Naive thymus-derived CD4-positive, alpha-beta T cell (primary cell): ENCODE measurements at places on chromosomes 4 and X. TPM values are rescaled to one million over a fixed set of nuclear protein-coding genes. Genes with fewer than 3 reads are reported as not detected.

USP26 gene
- not detected in 2 replicates for total RNA-seq

TSR2 gene
- 41.7 TPM for total RNA-seq

DIPK2B gene
- total RNA-seq = not detected

AR gene
- 0.03 TPM for total RNA-seq

BEND2 gene
- not detected in 2 replicates for total RNA-seq

NHS gene
- total RNA-seq = 0.05 TPM

ALPK1 gene
- total RNA-seq = 18.8 TPM

MUC7 gene
- total RNA-seq = not detected

TMEM47 gene
- total RNA-seq = not detected in 2 replicates

XAGE1A gene
- total RNA-seq = not detected

HTRA3 gene
- not detected for total RNA-seq

ZAR1 gene
- total RNA-seq = not detected

SMIM43 gene
- not detected for total RNA-seq

F11 gene
- total RNA-seq = 0.64 TPM

DNA sequence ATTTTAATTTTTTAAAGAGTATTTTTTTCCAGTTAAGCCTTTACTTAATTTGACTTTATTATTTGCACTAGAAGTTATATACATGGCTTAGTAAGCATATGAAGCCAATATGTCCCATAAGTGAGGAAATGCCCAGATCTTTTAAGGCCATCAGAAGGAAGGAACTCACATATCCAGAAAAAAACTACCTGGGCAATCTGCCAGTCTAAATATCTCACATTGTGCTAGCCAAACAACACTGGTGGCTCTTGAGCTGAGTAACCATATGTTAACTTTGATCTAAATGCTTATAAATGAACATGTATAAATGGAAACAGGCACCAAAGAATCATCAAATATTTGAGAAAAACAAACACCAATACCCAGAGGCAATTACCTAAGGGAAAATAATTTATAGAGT lies 138.6 kb upstream of the APOOL start:
- no peak for DNase-seq
- H3K4me1 ChIP-seq = no peaks in the 10 kb centered on the region
- H3K4me3 ChIP-seq = no peak overlapping the region
- no peaks in the 10 kb centered on the region for H3K36me3 ChIP-seq
- H3K27ac ChIP-seq = no peak overlapping the region
- no peaks in the 10 kb centered on the region for H3K27me3 ChIP-seq

- H3K27me3 ChIP-seq = no peaks in the 10 kb centered on the region
- no peak overlapping the region for H3K27ac ChIP-seq
- H3K4me1 ChIP-seq = no peaks in the 10 kb centered on the region
- no peaks in the 10 kb centered on the region for H3K36me3 ChIP-seq
- no peak overlapping the region for H3K4me3 ChIP-seq
- DNase-seq = no peak
Measured at GRCh38 chr4:122909683-122910082, 12.7 kb downstream of the NUDT6 start.

DNA sequence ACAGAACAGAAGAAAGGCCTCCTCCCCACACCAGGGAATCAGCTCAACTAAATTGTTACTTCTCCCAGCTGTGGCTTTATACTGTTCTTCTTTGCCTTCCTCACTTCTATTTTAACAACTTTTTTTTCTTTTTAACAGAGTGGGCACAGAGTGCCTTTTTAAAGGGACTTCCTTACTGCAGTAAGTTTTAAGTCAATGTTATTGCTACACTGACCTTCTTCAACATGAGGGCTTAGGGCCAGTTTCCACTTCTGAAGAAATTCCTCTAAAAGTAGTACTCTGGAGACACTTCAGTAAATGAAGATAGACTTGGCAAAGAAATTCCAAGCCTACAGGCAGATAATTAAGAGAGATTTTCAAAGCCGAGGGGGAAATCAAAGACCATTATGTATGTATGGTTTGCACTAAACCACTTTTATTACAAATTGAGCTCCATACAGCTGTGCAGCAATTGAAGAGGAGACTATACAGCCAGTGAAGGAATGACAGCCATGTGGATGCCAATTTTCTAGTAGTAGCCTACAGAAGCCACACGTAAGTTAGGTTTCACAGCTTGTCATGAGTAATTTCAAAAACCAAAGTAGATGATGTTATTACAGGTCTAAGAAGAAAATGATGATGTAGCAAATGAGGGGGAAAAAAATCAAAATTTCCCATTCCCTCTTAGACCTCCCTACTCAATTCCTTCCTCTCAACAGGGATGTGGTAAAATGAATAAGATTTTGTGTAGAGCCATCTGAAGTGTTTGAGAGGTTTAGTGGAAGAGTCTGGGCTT lies 36.9 kb upstream of the RASGEF1B start:
- no peaks in the 10 kb centered on the region for H3K36me3 ChIP-seq
- H3K27ac ChIP-seq = no peak overlapping the region
- no peak overlapping the region for H3K4me3 ChIP-seq
- peaks cover 10% of the 10 kb centered on the region for H3K4me1 ChIP-seq

- no peak for DNase-seq
- no peak overlapping the region for H3K27ac ChIP-seq
Measured at GRCh38 chr4:115424852-115425251, 311.4 kb upstream of the NDST4 start.

- DNase-seq = no peak
- no peaks in the 10 kb centered on the region for H3K27me3 ChIP-seq
- H3K4me3 ChIP-seq = peak overlapping the region; percentile 62
- H3K27ac ChIP-seq = peak overlapping the region; percentile 91
- H3K36me3 ChIP-seq = peaks cover 5% of the 10 kb centered on the region
Measured at GRCh38 chr4:99947608-99948007, 1.2 kb upstream of the DNAJB14 start.

DNA sequence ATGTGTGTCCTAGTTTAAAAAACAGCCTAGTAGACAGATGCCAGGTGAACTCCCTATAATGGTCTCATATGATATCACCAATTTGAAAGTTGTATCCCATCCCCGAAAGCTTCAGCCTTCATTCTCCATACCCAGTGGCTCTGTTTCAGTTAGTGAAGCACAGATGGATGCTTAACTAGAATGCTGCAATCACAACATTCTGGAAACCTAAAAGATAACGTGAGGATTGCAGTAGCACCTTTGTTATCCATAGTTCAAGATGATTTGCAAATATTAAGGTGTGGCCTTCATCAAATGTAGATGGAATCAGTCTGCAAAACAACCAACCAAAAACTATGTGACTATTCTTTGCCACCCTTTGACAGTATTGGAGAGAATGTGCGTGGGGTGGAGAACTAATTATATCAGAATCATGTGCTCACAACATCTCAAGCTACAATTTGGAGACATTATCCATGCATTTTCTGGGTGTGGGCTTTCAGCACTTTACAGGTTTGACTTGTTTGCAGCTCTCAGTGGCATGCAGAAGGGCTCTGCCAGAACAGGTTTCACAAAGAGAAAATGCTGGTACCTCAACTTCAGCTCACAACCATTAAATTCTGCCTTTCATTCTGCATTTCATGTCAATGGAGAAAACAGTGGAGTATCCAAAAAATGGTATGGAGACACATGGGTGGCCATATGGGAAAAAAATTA lies 18.3 kb upstream of the PPID start:
- no peak overlapping the region for H3K27ac ChIP-seq
- no peaks in the 10 kb centered on the region for H3K27me3 ChIP-seq
- no peaks in the 10 kb centered on the region for H3K4me1 ChIP-seq

- H3K4me1 ChIP-seq = no peaks in the 10 kb centered on the region
- no peaks in the 10 kb centered on the region for H3K27me3 ChIP-seq
- H3K36me3 ChIP-seq = no peaks in the 10 kb centered on the region
- no peak overlapping the region for H3K27ac ChIP-seq
Measured at GRCh38 chr4:183355405-183355804, 33.2 kb upstream of the CLDN24 start.

- H3K27me3 ChIP-seq = no peaks in the 10 kb centered on the region
- no peaks in the 10 kb centered on the region for H3K4me1 ChIP-seq
- H3K4me3 ChIP-seq = no peak overlapping the region
- H3K36me3 ChIP-seq = no peaks in the 10 kb centered on the region
Measured at GRCh38 chr4:175146799-175147198, 228.6 kb downstream of the ADAM29 start.

- no peaks in the 10 kb centered on the region for H3K27me3 ChIP-seq
- H3K4me3 ChIP-seq = no peak overlapping the region
- no peaks in the 10 kb centered on the region for H3K36me3 ChIP-seq
- H3K4me1 ChIP-seq = no peaks in the 10 kb centered on the region
Measured at GRCh38 chr4:47155919-47156318, 124.6 kb downstream of the GABRB1 start.

DNA sequence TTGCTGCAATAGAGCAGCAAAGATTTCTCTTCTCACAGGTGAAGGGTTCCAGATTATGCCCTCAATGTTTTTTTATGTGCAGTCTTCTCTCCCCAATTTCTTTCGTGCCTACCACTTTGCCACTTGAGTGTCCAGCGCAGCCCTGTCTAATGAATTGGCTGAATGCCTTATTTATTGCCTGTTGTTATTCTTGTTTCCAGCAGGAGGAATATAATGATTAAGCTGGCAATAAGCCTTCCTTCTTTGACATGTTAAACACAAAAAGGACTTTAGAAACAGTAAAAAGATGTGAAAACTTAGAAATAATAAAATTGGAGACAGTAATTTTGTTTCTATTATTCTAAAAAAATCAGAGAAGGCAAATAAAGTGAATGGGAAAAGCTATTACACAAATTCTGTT lies 34.6 kb upstream of the FRAS1 start:
- no peaks in the 10 kb centered on the region for H3K36me3 ChIP-seq
- H3K27ac ChIP-seq = no peak overlapping the region
- no peaks in the 10 kb centered on the region for H3K4me1 ChIP-seq

DNA sequence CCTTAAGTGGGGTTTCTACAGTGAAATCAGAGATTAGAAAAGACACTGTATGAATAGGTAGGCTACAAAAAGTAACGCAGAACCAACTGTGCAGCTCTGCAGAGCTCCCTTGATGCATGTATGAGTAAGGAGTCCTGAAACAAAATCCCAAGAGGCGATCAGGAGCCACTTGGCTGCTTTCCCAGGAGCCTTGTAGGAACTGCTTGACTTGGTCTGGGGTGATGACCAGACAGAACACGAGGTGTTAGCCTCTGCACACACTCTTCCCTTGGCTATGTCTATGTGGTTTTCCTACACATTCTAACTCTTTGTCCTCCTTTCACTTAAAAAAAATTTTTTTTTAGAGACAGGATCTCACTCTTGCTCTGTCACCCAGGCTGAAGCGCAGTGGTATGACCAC lies 22.8 kb upstream of the AP1S2 start:
- no peak overlapping the region for H3K4me3 ChIP-seq
- H3K4me1 ChIP-seq = no peaks in the 10 kb centered on the region
- no peak for DNase-seq
- no peak overlapping the region for H3K27ac ChIP-seq
- no peaks in the 10 kb centered on the region for H3K27me3 ChIP-seq

DNA sequence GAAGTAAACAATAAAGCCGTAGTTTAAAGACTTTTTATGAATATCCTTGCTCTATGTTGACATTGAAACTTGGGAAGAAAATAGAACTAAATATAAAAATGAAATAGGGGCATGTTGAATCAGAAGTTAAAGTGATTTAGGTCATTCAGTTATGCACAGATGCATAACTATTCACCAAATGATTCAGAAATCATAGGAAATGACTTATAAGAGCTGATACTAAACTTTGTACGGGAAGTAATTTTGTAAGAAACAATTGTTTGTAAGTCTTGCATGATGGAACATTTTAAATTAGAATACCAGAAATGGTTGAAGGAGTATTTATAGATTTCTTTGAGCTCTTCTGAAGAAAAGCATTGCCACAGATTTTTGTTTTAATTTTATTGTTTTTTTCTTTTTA lies 246.5 kb downstream of the CPE start:
- H3K4me1 ChIP-seq = no peaks in the 10 kb centered on the region
- H3K4me3 ChIP-seq = no peak overlapping the region
- no peak for DNase-seq

DNA sequence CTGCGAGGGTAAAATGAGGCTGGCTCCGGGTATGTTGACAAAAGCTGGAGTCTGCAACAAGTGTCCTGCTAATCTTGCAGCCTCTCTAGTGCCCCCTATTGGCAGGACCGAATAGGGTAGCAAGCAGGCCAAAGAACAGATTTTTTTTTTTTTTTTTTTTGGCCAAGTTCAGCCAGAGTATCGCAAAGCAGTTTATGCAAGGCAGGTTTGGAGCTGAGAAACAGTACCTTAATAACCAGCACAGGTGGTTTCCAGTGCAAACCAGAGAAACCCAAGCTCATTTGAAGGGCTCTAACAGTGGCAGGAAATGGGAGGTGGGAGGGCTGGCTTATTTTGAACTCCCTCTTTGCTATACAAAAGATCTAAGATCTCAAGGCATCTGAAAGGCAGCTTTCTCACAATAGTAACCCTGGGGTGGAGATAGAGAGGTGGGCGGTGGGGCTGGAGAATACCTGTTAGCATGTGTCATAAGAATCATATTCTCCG lies 38.2 kb upstream of the OCIAD2 start:
- no peaks in the 10 kb centered on the region for H3K27me3 ChIP-seq
- no peak overlapping the region for H3K27ac ChIP-seq
- peak overlapping the region; percentile 25 for H3K4me3 ChIP-seq
- no peaks in the 10 kb centered on the region for H3K36me3 ChIP-seq
- no peaks in the 10 kb centered on the region for H3K4me1 ChIP-seq
- peak; percentile 60 for DNase-seq

- H3K27me3 ChIP-seq = no peaks in the 10 kb centered on the region
- DNase-seq = no peak
- peaks cover 14% of the 10 kb centered on the region for H3K4me1 ChIP-seq
- no peak overlapping the region for H3K4me3 ChIP-seq
Measured at GRCh38 chrX:13489454-13489853, 79.9 kb upstream of the EGFL6 start.

DNA sequence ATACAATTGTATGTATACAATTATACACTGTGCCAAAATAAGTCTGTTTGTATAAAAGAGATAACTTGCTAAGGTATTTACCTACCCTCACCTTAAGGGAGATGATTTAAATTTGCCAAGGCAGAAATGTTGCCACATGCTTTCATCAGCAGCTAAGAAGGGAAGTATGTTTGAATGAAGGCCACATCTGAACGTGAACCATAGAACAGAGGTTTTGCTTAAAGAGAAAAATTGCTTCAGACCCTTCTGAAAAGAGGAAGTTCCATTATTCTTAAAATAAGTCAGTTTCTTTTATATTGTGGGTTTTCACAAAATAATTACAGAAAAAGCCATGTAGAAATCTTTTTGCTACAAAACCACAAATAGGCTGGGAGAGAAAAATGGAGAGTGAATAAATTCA lies 621.5 kb upstream of the HTR2C start:
- no peak overlapping the region for H3K4me3 ChIP-seq
- no peaks in the 10 kb centered on the region for H3K27me3 ChIP-seq
- DNase-seq = no peak
- H3K4me1 ChIP-seq = no peaks in the 10 kb centered on the region
- H3K36me3 ChIP-seq = no peaks in the 10 kb centered on the region
- no peak overlapping the region for H3K27ac ChIP-seq

GRCh38 chr4:2837110-2837903 lies 6.3 kb upstream of the ADD1 start:
- DNase-seq = no peak
- H3K27ac ChIP-seq = peak overlapping the region; percentile 82
- peaks cover 54% of the 10 kb centered on the region for H3K4me1 ChIP-seq
- no peaks in the 10 kb centered on the region for H3K36me3 ChIP-seq

GRCh38 chrX:152831391-152831790 lies 528 bp downstream of the NSDHL start:
- H3K27ac ChIP-seq = peak overlapping the region; percentile 82
- no peak for DNase-seq
- H3K4me3 ChIP-seq = peak overlapping the region; percentile 67
- no peaks in the 10 kb centered on the region for H3K27me3 ChIP-seq
